AG10803 (cell line): ENCODE measurements at places on chromosomes 11 and 22.

DNA sequence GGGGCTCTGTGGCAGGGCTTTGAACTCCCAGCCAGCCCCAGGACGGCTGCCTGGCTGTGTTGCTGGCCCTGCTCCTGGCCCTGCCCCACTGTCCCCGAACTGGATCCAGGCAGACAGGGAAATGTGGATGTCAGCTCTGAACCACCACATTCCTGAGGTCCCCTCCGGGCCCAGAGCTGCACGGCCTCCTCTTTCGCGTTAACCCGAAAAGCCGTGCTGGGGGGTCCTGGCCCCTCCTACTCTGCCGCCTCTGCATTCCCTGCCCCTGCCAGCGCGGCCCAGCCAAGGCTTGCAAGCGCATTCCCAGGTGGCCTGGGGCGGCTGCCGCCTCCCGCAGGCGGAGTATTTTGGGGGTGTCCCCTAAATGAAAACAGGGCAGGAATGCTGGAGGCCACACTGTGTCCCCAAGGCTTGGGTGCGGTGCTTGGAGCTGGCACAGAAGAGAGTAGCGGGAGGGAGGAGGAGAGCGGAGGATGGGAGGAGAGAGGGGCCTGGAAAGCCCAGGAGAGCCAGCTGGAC is 5.4 kb downstream of the LINC01488 start:
- DNase-seq = peak; percentile 27

DNA sequence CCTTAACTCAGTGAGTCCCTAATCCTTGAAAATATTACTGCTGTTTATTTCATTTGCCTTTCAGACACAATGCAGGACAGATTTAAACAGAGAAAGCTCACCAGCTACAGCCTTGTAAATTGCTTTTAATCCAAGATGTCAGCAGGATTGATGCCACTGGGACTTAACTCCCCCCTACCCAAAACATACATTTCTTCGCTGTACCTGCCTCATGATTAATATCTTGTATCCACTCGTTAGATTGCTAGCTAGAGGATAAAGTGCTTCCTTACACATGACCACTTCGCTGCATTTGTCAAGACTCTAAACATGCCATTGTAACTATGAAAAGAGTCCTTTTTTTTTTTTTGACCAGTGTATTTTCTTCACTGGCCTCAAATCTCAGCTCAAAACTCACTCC is 182.7 kb upstream of the MTMR2 start:
- DNase-seq = no peak

GRCh38 chr11:11211888-11212287 is 141.2 kb downstream of the CSNK2A3 start:
- no peak for DNase-seq

- DNase-seq = peak; percentile 78
These were observed 111.8 kb downstream of the CCDC81 start for GRCh38 chr11:86486261-86487030.

- DNase-seq = peak; percentile 26
These were observed 2.9 kb upstream of the SGSM1 start for GRCh38 chr22:24803064-24803542.

DNA sequence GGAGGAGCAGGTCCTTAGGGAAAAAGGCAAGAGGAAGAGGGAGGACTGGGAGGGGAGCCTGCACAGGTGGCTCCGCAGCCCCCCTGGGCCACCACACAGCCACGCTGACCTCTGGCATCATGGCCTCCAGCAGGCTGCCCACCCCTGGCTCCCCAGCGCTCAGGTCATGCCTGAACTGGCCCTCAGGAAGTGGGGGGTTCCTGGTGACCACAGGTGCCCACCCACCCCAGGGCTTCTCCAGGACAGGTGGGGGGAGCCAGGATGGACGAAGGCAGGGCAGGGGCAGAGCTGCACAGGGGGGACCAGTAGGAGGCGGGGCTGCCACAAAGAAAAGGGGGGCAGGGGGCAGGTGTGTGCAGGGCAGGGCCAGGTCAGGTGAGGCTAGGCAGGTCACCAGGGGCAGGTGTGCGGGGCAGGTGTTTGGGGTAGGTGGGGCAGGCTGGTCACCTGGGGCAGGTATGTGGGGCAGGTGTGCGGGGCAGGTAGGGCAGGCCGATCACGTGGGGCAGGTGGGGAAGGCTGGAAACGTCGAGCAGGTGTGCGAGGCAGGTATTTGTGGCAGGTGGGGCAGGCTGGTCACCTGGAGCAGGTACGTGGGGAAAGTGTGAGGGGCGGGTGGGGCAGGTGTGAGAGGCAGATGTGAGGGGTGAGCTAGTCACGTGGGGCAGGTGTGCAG is 997 bp downstream of the DEAF1 start:
- no peak for DNase-seq

DNA sequence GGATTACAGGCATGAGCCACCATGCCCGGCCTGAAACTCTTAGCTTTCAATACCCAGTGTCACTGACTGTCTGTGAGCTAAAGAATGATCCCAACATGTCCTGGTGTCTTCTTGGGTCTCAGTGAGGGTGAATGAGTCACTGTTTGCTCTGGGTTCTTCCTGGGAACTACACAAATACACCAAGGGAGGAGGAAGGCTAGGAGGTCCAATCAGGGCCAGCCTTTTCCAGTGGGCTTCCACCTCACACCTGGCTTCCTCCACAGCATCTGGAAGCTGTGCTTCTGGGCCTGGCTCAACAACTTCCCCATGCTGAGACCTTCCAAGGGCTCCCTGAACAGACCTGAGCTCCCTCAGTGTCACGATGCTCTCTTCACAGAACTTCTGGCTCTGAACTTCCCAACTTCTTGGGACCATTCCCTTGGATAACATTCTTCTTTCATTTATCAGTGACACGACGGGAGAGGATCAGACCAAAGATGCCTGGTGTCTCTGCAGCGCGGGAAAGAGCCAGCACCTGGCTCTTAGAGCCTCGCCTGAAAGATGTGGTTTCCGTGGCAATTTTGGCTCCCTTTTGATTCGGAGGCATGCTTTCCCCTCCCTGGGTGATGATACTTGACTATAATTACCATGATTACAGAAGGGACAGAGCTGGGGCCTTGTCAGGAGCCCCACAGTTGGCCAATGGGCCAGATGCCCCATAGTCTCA is 22.3 kb upstream of the CHRM4 start:
- DNase-seq = no peak

DNA sequence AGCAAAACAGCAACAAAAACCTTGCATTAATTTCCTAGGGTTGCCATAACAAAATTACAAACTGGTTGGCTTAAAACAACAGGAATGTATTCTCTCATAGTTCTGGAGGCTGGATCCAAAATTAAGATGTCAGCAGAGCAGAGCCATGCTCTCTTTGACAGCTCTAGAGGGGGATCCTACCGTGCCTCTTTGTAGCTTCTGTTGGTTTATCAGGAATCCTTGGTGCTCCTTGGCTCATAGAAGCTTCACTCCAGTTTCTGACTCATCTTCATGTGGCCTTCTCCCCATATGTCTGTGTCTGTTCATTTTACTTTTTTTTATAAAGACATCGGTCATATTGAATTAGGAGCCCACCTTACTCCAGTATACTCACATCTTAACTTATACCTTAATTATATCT is 90.5 kb upstream of the POU2AF2 start:
- DNase-seq = no peak

- no peak for DNase-seq
These were observed 16.4 kb downstream of the APOL2 start for GRCh38 chr22:36222887-36223450.

- DNase-seq = no peak
These were observed 103.5 kb downstream of the WNT11 start for GRCh38 chr11:76102802-76103201.

DNA sequence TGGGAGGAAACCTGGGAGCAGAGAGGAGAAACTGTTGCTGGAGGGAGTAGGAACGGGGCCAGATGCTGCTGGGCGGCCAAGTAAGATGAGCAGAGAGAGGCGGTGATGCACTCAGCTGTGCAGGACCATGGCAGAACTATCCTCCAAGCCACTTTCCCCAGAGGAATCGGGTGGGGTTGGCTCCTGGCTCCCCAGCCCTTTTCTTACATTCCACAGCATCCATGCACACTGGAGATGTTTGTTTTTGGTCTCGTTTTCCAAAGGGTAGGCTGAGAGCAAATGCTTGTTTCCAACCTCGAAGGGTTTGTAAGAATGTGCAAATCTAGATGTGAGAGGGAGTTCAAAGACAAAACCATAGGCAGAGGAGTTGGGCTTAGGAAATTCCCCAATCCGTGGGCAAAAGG is 73.2 kb downstream of the DBX1 start:
- peak; percentile 91 for DNase-seq

DNA sequence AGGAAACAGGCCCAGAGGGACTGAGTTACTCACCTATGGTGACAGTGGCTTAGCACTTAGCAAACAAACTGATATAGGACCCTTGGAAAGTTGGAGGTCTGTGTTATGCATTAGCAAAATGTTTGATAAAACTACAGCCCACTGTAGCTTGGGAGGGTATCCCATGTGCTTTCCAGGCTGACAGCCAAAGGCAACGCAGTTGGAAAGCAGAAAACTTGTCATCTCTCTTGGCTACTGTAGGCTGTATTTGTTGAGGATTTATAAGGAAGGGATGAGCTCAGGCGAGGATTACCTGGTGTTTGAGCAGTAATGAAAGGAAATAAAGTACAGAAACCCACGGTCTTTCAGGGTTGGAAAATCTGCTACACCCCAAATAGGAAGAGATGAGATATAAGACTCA is 23.8 kb downstream of the SDHAF2 start:
- DNase-seq = no peak

GRCh38 chr22:48923165-48923865 is 904.4 kb downstream of the BRD1 start:
- no peak for DNase-seq

DNA sequence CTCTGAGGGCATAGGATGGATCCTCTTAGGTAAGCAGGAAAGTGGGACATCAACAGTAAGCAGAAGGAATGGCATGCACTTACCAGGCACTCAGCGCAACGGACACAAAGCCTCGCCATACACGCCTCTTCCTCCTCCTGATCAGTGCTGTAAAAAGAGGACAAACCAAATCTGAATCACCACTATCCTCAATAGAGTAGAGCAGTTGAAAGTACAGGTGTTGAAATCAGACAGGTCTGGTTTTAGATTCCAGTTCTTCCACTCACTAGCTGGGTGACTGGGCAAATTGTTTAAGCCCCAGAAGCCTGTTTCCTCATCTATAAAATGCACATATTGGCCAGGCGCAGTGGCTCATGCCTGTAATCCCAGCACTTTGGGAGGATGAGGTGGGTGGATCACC is 8.6 kb upstream of the JAML start:
- DNase-seq = no peak

GRCh38 chr11:15551901-15552851 is 437.5 kb downstream of the INSC start:
- DNase-seq = no peak

GRCh38 chr22:19641983-19642451 is 72.3 kb upstream of the SEPTIN5 start:
- DNase-seq = no peak

- no peak for DNase-seq
These were observed 602.6 kb upstream of the API5 start for GRCh38 chr11:42709216-42709615.

DNA sequence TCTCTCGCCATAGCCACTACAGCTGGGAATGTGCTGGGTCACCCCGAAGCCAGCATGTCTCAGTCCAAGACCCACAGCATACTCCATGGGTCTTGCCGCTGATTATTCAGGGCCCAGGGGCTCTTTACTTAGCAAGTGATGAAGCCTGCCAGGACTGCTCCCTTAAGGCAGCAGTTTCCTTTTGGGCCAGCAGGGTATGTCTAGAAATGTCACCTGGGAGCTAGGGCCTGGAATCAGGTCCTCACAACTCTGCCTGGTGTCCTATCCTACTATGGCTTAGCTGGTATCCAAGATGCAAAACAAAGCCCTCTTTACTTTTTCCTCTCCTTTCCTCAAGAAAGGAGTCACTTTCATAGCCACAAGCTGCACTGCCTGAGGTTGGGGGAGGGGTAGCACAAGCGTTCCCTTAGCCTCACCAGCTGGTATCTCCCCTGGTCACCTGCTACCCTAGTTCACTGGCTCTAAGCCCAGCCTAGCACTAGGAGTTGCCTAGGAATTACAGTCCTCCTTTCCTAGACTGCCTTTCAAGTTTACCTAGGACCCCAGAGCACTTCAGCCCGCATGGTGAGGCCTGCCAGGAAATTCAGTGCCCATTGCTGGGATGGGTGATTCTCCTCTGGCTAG is 22.6 kb upstream of the NCR3LG1 start:
- no peak for DNase-seq

- DNase-seq = peak; percentile 21
These were observed 987 bp downstream of the C1QTNF6 start for GRCh38 chr22:37186997-37187522.

DNA sequence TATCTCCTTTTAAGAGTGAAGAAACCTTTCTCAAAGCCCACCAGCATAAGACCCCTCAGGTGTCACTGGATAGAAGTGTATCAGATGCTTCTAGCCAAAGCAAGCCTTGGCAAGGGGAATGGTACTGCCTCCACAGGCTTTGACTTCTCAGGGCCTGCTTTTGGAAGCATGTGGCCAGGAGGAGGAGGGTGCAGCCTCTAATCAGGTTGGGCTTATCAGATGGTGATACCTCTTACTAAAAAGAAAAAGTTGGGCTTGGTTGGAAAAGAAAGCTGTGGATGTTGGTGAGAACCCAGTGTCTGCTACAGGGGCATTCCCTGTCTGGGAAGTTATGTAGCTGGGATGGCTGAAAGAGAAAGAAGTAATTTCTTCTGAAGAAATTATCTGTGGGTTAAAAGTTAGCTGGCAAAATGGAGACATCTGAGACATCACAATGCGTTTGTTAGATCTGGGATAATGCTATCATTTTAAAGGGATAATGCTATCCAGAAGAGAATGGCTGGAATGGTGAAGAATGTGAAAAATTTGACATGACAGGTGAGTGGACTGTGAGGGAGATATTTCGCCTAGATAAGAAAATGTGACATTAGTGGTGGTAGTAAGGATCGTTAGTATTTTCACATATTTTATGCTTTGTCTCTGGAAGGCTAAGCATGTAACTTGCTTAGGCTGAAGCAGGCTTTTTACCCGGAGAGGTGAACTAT is 7.2 kb downstream of the APLP2 start:
- no peak for DNase-seq

DNA sequence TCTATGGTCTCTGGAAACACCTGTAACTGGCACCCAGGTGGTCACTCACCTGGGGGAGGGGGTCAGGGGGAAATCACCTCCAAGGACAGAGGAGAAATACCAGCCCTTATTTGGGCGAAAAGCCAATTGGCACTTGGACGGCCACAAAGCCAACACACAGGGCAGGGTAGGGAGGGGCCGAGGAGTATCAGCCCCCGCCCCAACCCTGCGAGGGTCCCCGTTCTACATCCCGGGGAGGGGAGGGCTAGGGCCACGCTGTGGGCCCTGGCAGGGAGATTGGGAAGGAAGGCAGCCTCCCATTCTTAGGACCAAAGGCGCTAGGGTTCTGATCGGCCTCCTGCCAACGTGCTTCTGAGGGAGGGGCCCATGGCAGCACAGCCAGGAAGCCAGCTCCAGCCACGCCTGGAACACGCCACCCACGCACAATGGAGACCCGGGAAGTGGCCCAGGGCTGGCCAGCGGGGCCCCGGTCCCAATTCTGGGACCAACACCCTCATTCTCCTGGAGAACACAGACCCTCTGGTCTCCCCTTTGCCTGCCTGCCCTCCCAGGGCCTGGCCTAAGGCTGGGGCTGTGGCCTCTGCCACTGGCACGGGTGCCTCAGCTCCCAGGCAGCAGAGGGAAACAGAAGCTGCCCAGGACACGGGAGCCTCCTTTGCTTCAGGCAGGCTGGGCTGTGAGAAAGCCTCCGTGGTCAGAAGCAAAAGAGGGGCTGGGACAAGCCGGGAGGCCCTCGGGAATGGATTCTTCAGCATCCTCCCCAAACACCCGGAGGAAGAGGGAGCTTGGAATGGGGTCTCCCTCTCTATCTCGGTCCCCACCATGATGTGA is 7.4 kb downstream of the CBX6 start:
- no peak for DNase-seq
